SJSA1 (cell line): ENCODE measurements at places on chromosomes 5 and 9. TPM values are rescaled to one million over a fixed set of nuclear protein-coding genes. Genes with fewer than 3 reads are reported as not detected.

Gene CYLC2
- total RNA-seq = not detected in 2 replicates

Gene GALNT12
- total RNA-seq = 0.22 and 0.74 TPM in 2 replicates

- peak; percentile 72 for DNase-seq
Observed at GRCh38 chr5:127757576-127757975, 54.4 kb downstream of the CCDC192 start.

DNA sequence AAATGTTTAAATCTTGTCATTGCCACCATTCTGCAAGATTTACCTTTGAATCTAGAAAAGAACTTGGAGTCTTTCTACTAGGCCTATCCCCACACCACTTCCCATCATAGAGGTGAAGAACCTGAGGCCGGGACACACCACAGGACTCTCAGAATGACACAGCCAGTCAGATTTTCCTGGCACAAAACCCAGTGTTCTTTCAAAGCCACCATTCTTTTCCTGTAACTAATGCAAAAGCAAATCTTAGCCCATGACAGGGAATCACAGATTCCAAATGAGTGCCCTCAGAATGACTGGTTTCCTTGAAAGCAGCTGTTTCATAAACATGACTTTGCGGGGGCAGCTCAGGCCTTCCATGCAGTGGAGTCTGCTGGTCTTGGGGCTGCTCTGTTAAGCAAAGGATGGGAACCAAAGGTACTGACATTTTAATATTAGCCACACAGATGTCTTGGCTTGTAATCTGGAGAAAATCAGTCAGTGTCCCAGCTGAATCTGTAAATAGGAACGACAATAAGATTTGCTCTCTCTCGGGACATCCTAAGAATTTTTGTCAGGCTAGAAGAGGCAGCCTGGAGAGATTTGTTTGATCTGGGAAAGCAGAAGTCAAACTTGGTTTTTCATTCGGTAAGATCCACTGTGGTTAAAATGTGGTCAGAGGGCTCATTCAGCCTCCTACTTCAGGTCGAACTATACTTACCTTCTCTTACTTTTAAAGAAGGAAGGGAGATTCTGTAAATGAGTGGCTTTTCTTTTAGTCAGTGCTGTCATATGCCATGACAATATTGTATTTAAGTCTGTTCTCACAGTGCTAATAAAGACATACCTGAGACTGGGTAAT lies 115.1 kb downstream of the PALM2AKAP2 start:
- no peak for DNase-seq
